ENCODE measurements at places on chromosomes 3 and 15. TPM values are rescaled to one million over a fixed set of nuclear protein-coding genes. Genes with fewer than 3 reads are reported as not detected.

GRCh38 chr15:101133181-101133460 lies 118.7 kb downstream of the CHSY1 start:
- H3K4me3 ChIP-seq = no peak overlapping the region
- no peaks in the 10 kb centered on the region for H3K27me3 ChIP-seq
- DNase-seq = no peak
- peaks cover 3% of the 10 kb centered on the region for H3K4me1 ChIP-seq

DNA sequence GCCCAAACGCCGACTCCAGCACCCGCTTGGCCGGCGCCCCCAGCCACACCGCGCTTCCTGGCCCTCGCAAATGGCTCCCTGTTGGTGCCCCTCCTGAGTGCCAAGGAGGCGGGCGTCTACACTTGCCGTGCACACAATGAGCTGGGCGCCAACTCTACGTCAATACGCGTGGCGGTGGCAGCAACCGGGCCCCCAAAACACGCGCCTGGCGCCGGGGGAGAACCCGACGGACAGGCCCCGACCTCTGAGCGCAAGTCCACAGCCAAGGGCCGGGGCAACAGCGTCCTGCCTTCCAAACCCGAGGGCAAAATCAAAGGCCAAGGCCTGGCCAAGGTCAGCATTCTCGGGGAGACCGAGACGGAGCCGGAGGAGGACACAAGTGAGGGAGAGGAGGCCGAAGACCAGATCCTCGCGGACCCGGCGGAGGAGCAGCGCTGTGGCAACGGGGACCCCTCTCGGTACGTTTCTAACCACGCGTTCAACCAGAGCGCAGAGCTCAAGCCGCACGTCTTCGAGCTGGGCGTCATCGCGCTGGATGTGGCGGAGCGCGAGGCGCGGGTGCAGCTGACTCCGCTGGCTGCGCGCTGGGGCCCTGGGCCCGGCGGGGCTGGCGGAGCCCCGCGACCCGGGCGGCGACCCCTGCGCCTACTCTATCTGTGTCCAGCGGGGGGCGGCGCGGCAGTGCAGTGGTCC lies 3.5 kb downstream of the ISLR2 start:
- DNase-seq = no peak
- peaks cover 14% of the 10 kb centered on the region for H3K27me3 ChIP-seq
- no peak overlapping the region for H3K27ac ChIP-seq
- no peaks in the 10 kb centered on the region for H3K36me3 ChIP-seq
- no peak overlapping the region for H3K4me3 ChIP-seq

GRCh38 chr15:77599899-77600298 lies 32.8 kb downstream of the LINGO1 start:
- DNase-seq = no peak
- no peak overlapping the region for H3K4me3 ChIP-seq
- no peaks in the 10 kb centered on the region for H3K4me1 ChIP-seq
- no peaks in the 10 kb centered on the region for H3K27me3 ChIP-seq
- H3K27ac ChIP-seq = no peak overlapping the region

LEKR1 gene
- total RNA-seq = not detected

DNA sequence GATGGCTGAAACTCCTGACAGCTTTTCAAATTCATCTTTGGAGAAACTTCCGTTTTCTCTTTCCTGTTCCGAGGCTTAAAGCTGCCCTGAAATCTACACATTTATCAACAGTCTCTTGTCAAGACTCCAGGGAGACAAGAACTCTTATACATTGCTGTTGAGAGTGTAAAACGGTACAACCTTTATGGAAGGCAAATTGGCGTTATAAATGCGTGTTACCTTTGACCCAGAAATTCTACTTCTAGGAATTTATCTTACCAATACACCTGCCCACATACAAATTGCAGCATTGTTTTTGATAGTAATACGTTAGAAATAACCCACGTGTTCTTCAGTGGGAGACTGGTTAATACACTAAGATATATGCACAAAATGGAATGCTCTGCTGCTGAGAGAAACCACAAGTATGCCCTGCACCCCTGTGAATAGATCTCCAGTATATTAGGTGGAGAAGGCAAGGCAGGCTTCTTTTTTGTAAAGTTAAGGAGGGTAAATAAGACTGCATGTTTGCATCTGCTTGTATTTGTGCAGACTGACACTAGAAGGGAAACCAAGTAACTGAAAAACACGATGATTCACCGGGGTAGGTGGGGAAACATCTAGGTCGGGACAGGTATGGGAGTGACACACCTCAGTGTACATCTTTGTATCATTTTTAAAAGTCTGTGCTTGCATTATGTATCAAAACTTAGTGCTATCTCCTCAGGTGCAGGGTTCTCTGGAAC lies 97.5 kb downstream of the IGF1R start:
- no peak for DNase-seq
- no peaks in the 10 kb centered on the region for H3K27me3 ChIP-seq
- peaks cover 30% of the 10 kb centered on the region for H3K4me1 ChIP-seq
- no peak overlapping the region for H3K4me3 ChIP-seq
- H3K27ac ChIP-seq = peak overlapping the region; percentile 25

GRCh38 chr3:147615035-147615434 lies 205.9 kb downstream of the ZIC1 start:
- H3K27me3 ChIP-seq = no peaks in the 10 kb centered on the region
- no peak overlapping the region for H3K27ac ChIP-seq
- H3K4me3 ChIP-seq = no peak overlapping the region
- H3K4me1 ChIP-seq = no peaks in the 10 kb centered on the region

- H3K4me1 ChIP-seq = no peaks in the 10 kb centered on the region
- no peaks in the 10 kb centered on the region for H3K27me3 ChIP-seq
- peaks cover 11% of the 10 kb centered on the region for H3K36me3 ChIP-seq
- H3K4me3 ChIP-seq = no peak overlapping the region
- H3K27ac ChIP-seq = no peak overlapping the region
- DNase-seq = no peak
Observed at GRCh38 chr3:15023719-15024118, 41.4 kb downstream of the MRPS25 start.

MUC20 gene
- not detected for total RNA-seq

TRIM42 gene
- total RNA-seq = not detected

DNA sequence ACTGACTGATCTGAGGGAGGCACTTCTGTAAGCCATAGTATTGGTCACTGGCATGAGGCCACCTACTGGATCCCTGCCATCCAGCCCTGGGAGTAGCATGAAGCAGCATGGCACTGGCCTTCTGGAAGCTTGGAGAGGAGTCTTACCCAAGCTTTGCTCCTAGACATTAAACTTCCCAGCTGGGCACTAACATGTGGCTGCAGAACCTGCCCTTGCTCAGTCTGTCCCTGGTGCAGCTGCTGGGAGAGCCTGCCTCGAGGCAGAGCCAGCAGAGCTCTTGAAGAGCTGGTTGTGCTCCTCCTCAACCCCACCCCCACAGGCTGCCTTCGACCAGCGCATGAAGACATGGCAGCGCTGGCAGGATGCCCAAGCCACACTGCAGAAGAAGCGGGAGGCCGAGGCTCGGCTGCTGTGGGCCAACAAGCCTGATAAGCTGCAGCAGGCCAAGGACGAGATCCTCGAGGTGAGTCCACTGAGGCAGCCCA lies 17.1 kb upstream of the SNX22 start:
- H3K4me3 ChIP-seq = no peak overlapping the region
- H3K36me3 ChIP-seq = peaks cover 33% of the 10 kb centered on the region

- no peaks in the 10 kb centered on the region for H3K36me3 ChIP-seq
- DNase-seq = peak; percentile 45
- H3K4me3 ChIP-seq = no peak overlapping the region
- H3K27ac ChIP-seq = peak overlapping the region; percentile 26
- no peaks in the 10 kb centered on the region for H3K27me3 ChIP-seq
- peaks cover 19% of the 10 kb centered on the region for H3K4me1 ChIP-seq
Observed at GRCh38 chr15:40421246-40422157, 15.9 kb downstream of the IVD start.

DNA sequence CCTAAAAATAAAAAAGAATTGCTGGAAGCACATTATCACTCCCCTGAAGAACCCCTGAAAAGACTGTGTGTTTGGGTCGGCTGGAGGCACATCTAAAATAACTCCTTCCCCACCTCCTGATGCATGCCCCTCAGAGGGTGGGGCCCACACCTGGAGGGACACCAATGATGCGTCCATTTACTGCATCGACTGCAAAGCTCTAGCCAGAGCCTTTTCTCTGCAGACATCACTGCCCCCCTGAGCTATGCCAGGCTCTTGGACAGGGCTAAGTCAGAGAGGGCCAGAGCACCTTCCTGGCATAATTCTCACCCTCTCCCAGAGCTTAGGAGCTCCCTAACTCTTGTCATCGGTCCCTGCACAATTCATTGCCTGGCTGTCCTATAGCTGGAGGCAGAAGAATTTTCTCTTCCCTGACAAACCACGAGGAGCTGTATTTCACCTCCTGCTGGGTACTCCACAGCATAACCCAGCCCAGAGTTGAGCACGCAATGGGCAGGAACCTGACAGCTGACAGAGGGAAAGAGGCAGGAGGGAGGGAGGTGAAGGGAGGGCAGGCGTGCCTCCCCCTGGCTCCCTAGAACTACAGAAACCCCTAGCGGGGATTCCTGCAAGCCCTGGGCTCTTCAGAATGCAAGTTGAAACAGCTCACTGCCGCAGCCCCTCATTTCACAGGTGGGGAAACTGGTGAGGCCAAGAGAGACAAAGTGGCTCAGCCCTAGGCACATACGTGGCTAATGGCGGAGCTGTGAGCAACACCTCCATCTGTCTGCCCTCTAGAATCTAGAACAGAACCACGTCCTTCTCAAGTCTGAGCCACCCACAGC lies 46.6 kb downstream of the XXYLT1 start:
- H3K27ac ChIP-seq = no peak overlapping the region
- no peaks in the 10 kb centered on the region for H3K27me3 ChIP-seq
- no peaks in the 10 kb centered on the region for H3K36me3 ChIP-seq

DNA sequence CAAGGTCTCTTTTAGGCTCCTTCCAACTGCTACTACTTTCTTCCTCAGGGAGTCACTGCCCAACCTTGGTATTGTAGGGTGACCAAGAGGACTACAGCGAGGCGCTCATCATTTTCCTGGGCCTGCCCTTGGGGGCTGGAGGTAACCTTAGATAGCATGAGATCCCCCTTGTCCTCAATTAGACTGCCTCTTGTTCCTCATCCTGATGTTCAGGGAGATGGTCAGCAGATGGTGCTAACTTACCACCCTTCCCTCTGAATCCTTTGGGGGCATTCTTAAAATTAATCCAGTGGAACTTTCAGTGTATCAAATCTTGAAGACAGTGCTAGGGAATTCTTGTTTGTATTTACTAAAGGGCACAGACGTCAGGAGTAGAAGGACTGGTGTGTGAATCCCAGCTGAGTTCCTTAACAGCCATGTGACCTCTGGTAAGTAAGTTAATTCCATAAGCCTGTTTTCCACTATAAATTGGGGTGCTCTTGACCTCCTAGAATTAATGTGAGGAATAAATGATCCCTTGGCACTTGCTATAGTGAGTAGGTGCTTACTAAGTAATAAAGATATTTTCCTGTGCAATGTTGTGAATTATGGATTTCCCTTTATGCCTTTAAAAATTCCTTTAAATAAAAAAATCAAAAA lies 4.1 kb upstream of the CLPX start:
- peak; percentile 33 for DNase-seq
- no peaks in the 10 kb centered on the region for H3K36me3 ChIP-seq
- H3K4me1 ChIP-seq = peaks cover 4% of the 10 kb centered on the region
- H3K27ac ChIP-seq = no peak overlapping the region

PLA2G4F gene
- not detected for total RNA-seq

DNA sequence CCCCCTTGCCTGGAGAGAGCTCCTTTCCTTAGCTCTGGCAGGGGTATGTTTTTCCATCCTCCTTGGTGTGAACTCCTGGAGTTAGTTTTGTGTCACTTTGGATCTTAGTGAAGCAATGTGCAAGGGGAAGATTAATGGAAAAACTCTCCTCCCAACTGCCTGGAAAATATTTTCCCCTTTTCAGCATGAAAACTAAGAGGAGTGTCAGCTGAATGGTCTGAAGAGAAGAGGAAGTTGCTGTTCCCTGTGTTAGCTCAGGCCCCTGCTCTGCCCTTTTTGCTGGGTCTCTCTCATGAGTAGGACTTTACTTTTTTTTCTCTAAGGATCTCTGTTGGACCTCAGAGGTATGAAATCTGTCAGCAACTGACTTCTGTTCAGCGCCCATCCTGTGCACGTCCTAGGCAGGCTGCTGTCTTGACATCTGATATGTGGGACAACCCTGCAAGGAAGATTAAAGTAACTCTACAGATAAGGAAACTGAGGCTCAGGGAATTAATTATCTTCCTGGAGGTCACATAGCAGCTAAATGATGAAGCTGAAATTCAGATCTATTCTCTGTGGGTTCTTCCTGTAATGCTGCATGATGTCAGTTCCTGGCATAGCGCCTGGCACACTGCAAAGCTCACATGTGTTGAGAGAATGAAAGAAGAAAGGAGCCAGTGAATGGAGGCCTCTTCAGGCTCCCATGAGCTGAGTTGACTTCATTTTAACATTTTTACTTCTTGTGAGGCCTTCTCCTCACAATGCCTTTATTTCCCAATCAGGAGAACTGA lies 109.7 kb upstream of the GALNT15 start:
- peak overlapping the region; percentile 54 for H3K27ac ChIP-seq
- H3K27me3 ChIP-seq = no peaks in the 10 kb centered on the region
- DNase-seq = no peak

ALS2CL gene
- total RNA-seq = 2.7 TPM

DNA sequence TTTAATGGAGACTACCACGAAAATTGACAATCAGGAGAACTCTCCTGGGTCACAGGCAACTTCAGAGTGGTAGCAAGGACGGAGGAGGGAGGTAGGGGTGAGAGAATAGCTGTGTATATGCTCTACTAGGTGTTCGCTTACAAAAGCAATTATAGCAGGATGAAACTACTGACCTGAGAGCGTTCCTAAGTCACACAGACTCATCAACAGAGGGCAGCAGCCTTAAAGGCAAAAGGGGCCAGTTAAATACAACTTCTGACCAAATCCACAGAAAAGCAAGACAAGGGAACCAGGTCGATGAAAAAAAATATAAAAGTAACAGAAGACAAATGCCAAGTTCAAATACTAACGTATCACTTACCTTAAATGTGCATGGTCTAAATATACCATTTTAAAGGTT lies 894.6 kb downstream of the PLOD2 start:
- no peak for DNase-seq
- H3K36me3 ChIP-seq = no peaks in the 10 kb centered on the region
- no peak overlapping the region for H3K27ac ChIP-seq
- H3K4me3 ChIP-seq = no peak overlapping the region
- H3K4me1 ChIP-seq = no peaks in the 10 kb centered on the region

DNA sequence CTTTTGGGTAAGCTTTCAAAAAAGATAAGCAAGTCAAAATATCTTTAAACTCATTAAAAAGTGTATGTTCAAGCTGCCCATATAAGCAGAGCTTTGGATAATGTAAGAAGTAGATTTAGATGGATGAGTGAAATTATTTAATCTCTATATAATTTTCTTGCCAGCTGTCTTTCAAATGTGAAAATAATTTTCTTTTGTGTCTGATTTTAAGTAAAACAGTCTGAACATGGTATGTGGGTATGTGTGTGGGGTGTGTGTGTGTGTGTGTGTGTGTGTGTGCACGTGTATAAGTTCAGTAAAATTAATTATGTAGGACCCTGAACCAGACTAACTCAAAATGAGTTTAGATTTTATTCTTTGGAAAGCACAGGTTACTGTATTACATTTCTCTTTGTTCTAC lies 155.2 kb upstream of the CGNL1 start:
- no peak overlapping the region for H3K27ac ChIP-seq
- peaks cover 5% of the 10 kb centered on the region for H3K4me1 ChIP-seq
- H3K27me3 ChIP-seq = no peaks in the 10 kb centered on the region

CP gene
- 5.8 TPM for total RNA-seq

GRCh38 chr3:115727135-115727534 lies 103.8 kb downstream of the GAP43 start:
- DNase-seq = no peak
- H3K4me3 ChIP-seq = no peak overlapping the region

STRA6 gene
- 1.1 TPM for total RNA-seq
